Bladder microvascular endothelial cell (primary cell): ENCODE measurements at places on chromosomes 7 and 10. TPM values are rescaled to one million over a fixed set of nuclear protein-coding genes. Genes with fewer than 3 reads are reported as not detected.

The HOXA9 gene
- total RNA-seq: 5.0 and 5.7 TPM in 2 replicates

The IDI2 gene
- total RNA-seq: not detected in 2 replicates

The GPR26 gene
- not detected in 2 replicates for total RNA-seq

The PRSS37 gene
- not detected in 2 replicates for total RNA-seq

The KCNMA1 gene
- total RNA-seq: under 0.01 and 0.63 TPM in 2 replicates

The EPHB4 gene
- total RNA-seq: 224 and 582 TPM in 2 replicates

The CALML3 gene
- total RNA-seq: not detected in 2 replicates

The PNLIPRP2 gene
- total RNA-seq: not detected in 2 replicates

The TMEM130 gene
- total RNA-seq: not detected in 2 replicates

The SHTN1 gene
- 0.65 and 4.7 TPM in 2 replicates for total RNA-seq

The RBM20 gene
- total RNA-seq: 4.0 TPM in 1 of 2 replicates, not detected in the other

The EPC1 gene
- total RNA-seq: 17.8 and 45.0 TPM in 2 replicates

The ADAM8 gene
- total RNA-seq: 0.65 and 1.6 TPM in 2 replicates

The TACR2 gene
- 0.06 TPM in 1 of 2 replicates, not detected in the other for total RNA-seq

The FMC1 gene
- 4.5 and 9.7 TPM in 2 replicates for total RNA-seq

The MINPP1 gene
- 6.3 and 22.2 TPM in 2 replicates for total RNA-seq

The SLC13A1 gene
- total RNA-seq: not detected in 2 replicates

The PRF1 gene
- not detected in 2 replicates for total RNA-seq

The IFIT1B gene
- not detected in 2 replicates for total RNA-seq

The FAM24B gene
- 4.0 and 4.2 TPM in 2 replicates for total RNA-seq

The SPAM1 gene
- not detected in 2 replicates for total RNA-seq

The PGAM1 gene
- total RNA-seq: 186 and 221 TPM in 2 replicates

The PLEKHS1 gene
- not detected in 2 replicates for total RNA-seq

The APBB1IP gene
- 0.06 TPM in 1 of 2 replicates, not detected in the other for total RNA-seq

The COA1 gene
- total RNA-seq: 22.2 and 44.0 TPM in 2 replicates

The TRIM56 gene
- total RNA-seq: 14.4 and 48.5 TPM in 2 replicates

The COL26A1 gene
- 0.13 TPM in 1 of 2 replicates, not detected in the other for total RNA-seq

The ASAH2 gene
- 0.31 and 0.49 TPM in 2 replicates for total RNA-seq

The MYPN gene
- under 0.01 and 0.16 TPM in 2 replicates for total RNA-seq

The WEE2 gene
- total RNA-seq: not detected in 2 replicates

The STOX1 gene
- total RNA-seq: 0.19 and 0.32 TPM in 2 replicates

The HOXA2 gene
- 0.44 and 0.49 TPM in 2 replicates for total RNA-seq

The HOXA1 gene
- total RNA-seq: 0.49 and 0.63 TPM in 2 replicates

The PPP1R17 gene
- total RNA-seq: not detected in 2 replicates

The TAS2R4 gene
- 0.32 and 2.1 TPM in 2 replicates for total RNA-seq

The MACROH2A2 gene
- total RNA-seq: 0.16 TPM in 1 of 2 replicates, not detected in the other

The DCLRE1C gene
- total RNA-seq: 4.7 and 9.1 TPM in 2 replicates

The GDF10 gene
- not detected in 2 replicates for total RNA-seq

The PTN gene
- 0.16 TPM in 1 of 2 replicates, not detected in the other for total RNA-seq

The NEUROG3 gene
- not detected in 2 replicates for total RNA-seq

The PRKG1 gene
- 0.32 and 10.1 TPM in 2 replicates for total RNA-seq

The ARHGEF5 gene
- 0.06 and 0.16 TPM in 2 replicates for total RNA-seq

The MYH16 gene
- 0.13 and 0.16 TPM in 2 replicates for total RNA-seq

The SMURF1 gene
- total RNA-seq: 11.2 and 27.4 TPM in 2 replicates

The PGAM2 gene
- total RNA-seq: not detected in 2 replicates

The TAS2R41 gene
- not detected in 2 replicates for total RNA-seq

The USP6NL gene
- total RNA-seq: 7.6 and 20.5 TPM in 2 replicates

The FAM237B gene
- total RNA-seq: not detected in 2 replicates

The UTF1 gene
- not detected in 2 replicates for total RNA-seq

The TMEM229A gene
- total RNA-seq: not detected in 2 replicates

The SH2D4B gene
- 0.06 and 0.16 TPM in 2 replicates for total RNA-seq

The SFXN2 gene
- 3.7 and 7.4 TPM in 2 replicates for total RNA-seq

The AKR1D1 gene
- not detected in 2 replicates for total RNA-seq

The ELN gene
- 0.81 and 95.7 TPM in 2 replicates for total RNA-seq

The ELFN1 gene
- 0.57 and 0.81 TPM in 2 replicates for total RNA-seq
